ENCODE measurements at places on chromosomes 7 and 10. TPM values are rescaled to one million over a fixed set of nuclear protein-coding genes. Genes with fewer than 3 reads are reported as not detected.

Gene TRIM50
- not detected for total RNA-seq

Gene EFCAB10
- total RNA-seq: 3.2 TPM

Gene RAB19
- not detected for total RNA-seq

Gene VWA2
- total RNA-seq: not detected

Gene CYP2C8
- total RNA-seq: not detected

Gene NUTM2B
- total RNA-seq: 0.50 TPM

Gene FFAR4
- total RNA-seq: 0.31 TPM

Gene SPDYE16
- not detected for total RNA-seq

Gene CAV1
- 457 TPM for total RNA-seq

Gene MAT1A
- 0.11 TPM for total RNA-seq

Gene HPSE2
- total RNA-seq: not detected

Gene AIMP2
- total RNA-seq: 88.2 TPM

Gene EN2
- total RNA-seq: 1.0 TPM

Gene SHOC2
- 20.7 TPM for total RNA-seq

Gene KCNIP2
- total RNA-seq: 1.1 TPM

Gene AGAP9
- 12.1 TPM for total RNA-seq

Gene CLDN12
- 26.9 TPM for total RNA-seq

Gene FAM237B
- not detected for total RNA-seq

Gene NOBOX
- not detected for total RNA-seq

Gene TMUB1
- total RNA-seq: 34.7 TPM

Gene SLC29A4
- total RNA-seq: 11.3 TPM

Gene KBTBD2
- 27.5 TPM for total RNA-seq

Gene PWWP2B
- 11.6 TPM for total RNA-seq

Gene SERPINE1
- 846 TPM for total RNA-seq

Gene DRGX
- total RNA-seq: not detected

Gene RAPGEF5
- 0.18 TPM for total RNA-seq

Gene PI4K2A
- 31.9 TPM for total RNA-seq

Gene CLCN1
- total RNA-seq: 0.06 TPM

Gene POU6F2
- not detected for total RNA-seq

Gene POLR1F
- 14.8 TPM for total RNA-seq

Gene TEX47
- not detected for total RNA-seq

Gene NPY4R
- 37.9 TPM for total RNA-seq

Data from A549 treated with DMSO at 1 μM for 4 hours (cell line).